CD4-positive, alpha-beta T cell treated with Interleukin-6 for 4 hours (primary cell): ENCODE measurements at places on chromosomes 5 and 9.
A peak's percentile ranks its signal among the peaks of the same experiment; 100 is the strongest.

GRCh38 chr5:55370291-55370925 lies 62.6 kb downstream of the MTREX start:
- no peak for DNase-seq

DNA sequence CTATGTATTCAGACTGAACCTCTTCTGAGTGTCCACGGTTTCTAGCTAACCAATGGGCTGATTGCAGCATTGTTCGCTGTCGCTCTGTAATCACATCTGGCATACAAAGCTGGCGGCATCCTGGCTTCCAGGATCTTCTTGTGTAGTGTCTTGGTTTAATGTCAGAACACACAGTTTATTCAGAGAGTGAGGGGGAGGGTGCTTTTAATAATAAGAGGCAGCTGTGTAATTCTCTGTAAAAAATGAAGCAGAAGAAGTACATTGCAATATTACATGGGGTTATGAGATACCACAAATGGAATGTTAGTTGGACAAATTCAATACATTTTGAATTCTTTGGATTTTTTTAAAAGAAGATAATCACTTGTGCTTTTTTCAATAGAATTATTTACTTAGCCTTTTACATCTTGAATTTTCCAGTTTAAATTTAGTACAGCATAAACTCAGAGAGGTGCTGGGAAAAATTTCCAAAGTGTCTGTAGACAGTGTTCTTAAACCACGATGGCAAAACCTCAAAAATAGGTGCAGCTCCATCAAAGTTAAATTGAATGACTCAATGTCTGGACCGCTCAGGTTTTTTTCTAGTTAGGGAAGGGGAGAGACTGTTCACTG lies 206.0 kb downstream of the PCSK1 start:
- no peak for DNase-seq

GRCh38 chr9:35104586-35104985 lies 1.7 kb upstream of the STOML2 start:
- DNase-seq, result no peak

- DNase-seq, result no peak
These were observed 1.6 kb downstream of the LIFR start for GRCh38 chr5:38554861-38555260.

GRCh38 chr5:139524940-139525585 lies 36.1 kb upstream of the UBE2D2 start:
- DNase-seq, result no peak

DNA sequence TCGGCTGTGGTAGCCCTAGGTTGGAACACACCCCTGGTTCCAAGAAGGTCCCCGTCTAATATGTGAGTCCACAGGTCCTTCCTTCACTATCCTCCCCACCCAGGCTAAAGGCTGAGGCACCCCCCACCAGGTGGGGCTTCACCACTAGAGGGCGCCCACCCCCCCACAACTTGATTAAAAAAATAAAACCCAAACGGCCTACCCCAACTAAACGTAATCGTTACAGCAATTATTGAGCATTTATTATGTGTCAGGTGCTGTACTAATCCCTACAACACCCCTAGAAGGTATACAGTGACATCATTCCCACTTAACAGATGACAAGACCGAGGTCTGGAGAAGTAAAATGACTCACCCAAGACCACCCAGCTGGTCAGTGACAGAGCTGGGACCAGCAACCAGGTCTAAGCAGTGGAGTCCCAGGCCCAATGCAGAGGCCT lies 65.0 kb downstream of the FGF18 start:
- DNase-seq, result peak; percentile 44

DNA sequence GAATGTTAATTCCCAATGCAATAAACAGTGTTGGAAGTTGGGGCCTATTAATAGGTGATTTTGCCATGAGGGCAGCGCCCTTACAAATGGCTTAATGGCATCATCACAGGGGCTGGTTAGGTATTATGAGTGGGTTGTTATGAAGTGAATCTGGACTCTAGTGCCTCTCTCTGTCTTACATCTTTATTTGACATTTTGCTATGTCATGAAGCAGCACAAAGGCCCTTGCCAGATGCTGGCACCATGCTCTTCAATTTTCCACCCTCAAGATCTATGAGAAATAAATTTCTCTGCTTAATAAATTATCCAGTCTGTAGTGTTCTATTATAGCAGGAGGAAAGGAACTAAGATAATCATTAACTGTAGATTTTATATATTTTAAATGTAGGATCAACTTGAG lies 1098.7 kb upstream of the NUDT12 start:
- DNase-seq, result no peak

- no peak for DNase-seq
These were observed 725.0 kb downstream of the TLE1 start for GRCh38 chr9:80964374-80964773.

- no peak for DNase-seq
These were observed 105.5 kb upstream of the PITX1 start for GRCh38 chr5:135139381-135140134.

DNA sequence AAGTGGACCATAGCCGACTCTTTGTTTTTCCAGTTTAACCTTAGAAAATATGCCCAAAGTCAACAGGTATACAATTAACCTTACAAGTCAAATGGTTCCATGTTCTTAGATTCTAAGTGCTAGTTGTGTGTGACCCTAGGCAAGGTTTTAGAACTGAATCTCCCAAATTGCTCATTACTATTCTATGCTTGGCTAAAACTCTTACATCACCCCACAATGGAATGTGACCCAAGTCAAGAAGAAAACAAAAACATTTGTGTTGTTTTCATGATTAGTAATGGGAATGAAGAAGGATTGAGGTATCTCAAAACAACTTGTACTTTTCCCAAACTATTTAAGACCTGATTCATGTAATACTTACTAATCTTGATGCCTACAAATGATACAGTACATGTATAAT lies 159.2 kb downstream of the ARRDC3 start:
- DNase-seq, result no peak

GRCh38 chr5:96434201-96434645 lies 1.2 kb upstream of the PCSK1 start:
- DNase-seq, result peak; percentile 2

- DNase-seq, result no peak
These were observed 166.1 kb downstream of the MARCHF11 start for GRCh38 chr5:16013334-16014065.

DNA sequence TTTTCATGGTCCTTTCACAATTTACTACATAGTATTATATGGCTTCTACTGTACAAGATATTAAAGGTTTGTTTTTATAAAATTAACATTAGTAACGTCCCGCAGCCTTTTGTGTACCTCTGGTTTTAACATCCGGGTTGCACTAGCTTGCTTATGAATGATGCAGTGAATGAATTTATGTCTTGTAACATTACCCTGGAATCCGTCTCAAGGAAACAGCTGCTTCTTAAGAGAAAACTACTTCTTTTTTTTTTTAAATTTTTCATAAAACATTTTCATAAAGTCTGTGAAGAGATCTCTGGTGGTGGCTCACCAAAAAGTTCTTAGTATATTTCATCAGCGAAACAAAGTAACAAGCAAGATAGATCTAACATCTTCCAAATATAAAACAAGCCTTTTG lies 23.6 kb downstream of the MARCHF3 start:
- no peak for DNase-seq

GRCh38 chr5:159619826-159620225 lies 289.5 kb upstream of the IL12B start:
- DNase-seq, result no peak

DNA sequence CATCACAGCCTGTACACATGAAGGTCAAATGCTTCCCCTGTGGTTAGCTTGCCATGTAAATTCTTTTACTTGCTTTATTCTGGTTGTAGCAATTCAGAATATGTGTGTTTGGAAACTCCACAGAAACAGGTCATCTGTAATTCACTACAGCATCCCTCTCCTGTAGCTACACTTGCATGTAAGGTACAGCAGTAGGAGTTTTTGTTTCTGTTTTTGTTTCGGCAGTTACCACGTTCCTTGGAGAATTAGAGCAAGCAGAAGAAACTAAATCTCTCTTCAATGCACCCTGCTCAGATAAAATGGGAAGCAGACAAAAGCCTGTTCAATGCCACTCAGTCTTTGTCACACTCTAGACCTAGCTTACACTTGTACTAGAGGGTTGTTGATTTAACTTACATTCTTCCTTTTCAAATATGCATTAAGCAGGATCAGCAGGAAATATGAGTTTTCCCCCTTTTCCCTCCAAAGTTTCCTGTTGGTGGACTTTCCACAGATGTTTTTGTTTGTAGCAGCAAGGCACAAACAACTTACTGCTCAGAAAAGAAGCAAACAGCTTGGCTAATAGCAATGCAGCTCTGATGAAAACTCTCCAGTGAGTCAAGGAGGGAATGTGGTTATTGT lies 80.9 kb downstream of the YIPF5 start:
- DNase-seq, result no peak

DNA sequence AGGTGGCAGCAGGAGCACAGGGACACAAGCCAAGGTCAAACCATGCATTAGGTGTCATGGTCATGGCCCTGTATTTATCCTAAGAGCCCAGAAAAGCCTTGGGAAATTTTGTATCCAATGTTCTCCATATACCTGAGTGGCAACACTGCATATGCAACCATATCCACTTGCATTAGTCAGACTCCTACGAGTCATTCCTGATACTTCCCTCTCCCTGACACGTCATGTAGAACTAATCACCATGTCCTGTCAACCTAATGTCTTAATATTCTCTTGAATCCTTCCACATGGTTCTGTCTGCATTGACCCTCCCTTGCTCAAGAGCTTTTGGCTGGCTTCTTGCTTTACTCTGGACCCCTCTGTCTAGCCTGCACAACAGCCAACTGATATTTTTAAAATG lies 9.4 kb downstream of the SCGB3A2 start:
- no peak for DNase-seq

DNA sequence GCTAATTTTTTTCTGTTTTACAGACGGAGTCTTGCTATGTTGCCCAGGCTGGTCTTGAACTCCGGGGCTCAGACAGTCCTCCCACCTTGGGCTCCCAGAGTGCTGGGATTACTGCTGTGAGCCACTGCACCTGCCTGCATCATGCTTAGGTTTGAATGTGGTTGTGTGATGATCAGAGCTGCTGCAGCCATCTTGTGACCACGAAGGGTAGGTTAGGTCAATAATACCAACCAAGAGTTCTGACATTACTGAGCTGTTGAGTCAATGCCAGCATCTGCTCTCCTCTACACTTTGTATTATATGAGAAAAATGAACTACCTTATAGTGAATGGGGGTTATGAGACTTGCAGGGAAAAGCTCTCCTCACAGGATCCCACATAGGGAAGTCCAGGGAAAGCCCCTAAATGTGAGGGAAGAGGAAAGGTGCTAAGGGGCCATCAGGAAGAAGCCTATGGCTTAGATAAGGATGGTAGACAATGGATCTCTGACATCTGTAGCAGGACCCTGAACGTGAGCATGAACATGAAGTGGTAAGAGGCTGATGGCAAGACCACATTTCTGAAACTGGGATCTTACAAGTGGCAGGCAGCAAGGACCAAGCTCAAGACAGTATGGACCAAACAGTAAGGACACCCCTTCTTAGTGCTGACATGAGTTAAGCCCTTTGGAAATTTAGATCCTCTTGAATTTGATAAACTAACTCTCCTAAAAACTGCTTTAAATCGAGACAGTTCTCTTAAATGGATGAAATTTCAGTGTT lies 75.7 kb upstream of the ZNF169 start:
- DNase-seq, result no peak

GRCh38 chr9:86337469-86338108 lies 16.6 kb downstream of the TUT7 start:
- DNase-seq, result no peak

GRCh38 chr9:89646189-89646939 lies 41.6 kb downstream of the GADD45G start:
- DNase-seq, result no peak
